Activated CD4-positive, alpha-beta memory T cell treated with anti-CD3 and anti-CD28 coated beads, Interleukin-2, amount 10 ng/mL, durations not matched to agents 7 days and 5 days (primary cell): ENCODE measurements at places on chromosomes 1 and 21. TPM values are rescaled to one million over a fixed set of nuclear protein-coding genes. Genes with fewer than 3 reads are reported as not detected.

The LRRC38 gene
- not detected for total RNA-seq

GRCh38 chr1:213728593-213729536, 258.9 kb upstream of the PROX1 start:
- DNase-seq, result no peak
- H3K4me3 ChIP-seq, result no peak overlapping the region
- no peak overlapping the region for H3K27ac ChIP-seq
- no peaks in the 10 kb centered on the region for H3K36me3 ChIP-seq
- H3K27me3 ChIP-seq, result no peaks in the 10 kb centered on the region

DNA sequence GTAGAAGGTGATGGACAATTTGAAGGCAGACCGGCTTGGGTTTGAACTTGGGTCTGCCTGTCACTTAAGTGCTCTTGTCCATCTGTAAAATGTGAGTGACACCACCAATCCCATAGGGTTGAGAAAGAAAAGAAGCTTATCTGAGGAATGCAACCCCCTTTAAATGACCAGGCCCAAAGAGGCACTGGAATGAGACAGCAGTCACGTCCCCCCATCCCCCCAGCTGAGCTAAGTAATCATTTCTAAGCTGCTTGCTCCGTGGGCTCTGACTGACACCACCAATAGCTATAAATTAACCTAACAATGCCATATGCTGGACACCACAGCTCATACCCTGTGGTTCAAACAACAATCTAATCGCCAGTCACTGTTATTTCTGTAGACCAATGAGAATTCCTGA, 15.1 kb downstream of the LCA5L start:
- H3K27me3 ChIP-seq, result peaks cover 13% of the 10 kb centered on the region
- no peak for DNase-seq
- no peak overlapping the region for H3K27ac ChIP-seq
- H3K4me1 ChIP-seq, result no peaks in the 10 kb centered on the region

- no peaks in the 10 kb centered on the region for H3K4me1 ChIP-seq
- no peak overlapping the region for H3K27ac ChIP-seq
- no peak overlapping the region for H3K4me3 ChIP-seq
- H3K36me3 ChIP-seq, result no peaks in the 10 kb centered on the region
- no peak for DNase-seq
These were observed 49.7 kb upstream of the IFI44L start for GRCh38 chr1:78570539-78570938.

GRCh38 chr1:94863919-94864318, 43.8 kb downstream of the SLC44A3 start:
- peaks cover 6% of the 10 kb centered on the region for H3K27me3 ChIP-seq
- H3K4me3 ChIP-seq, result no peak overlapping the region
- DNase-seq, result no peak
- no peak overlapping the region for H3K27ac ChIP-seq

DNA sequence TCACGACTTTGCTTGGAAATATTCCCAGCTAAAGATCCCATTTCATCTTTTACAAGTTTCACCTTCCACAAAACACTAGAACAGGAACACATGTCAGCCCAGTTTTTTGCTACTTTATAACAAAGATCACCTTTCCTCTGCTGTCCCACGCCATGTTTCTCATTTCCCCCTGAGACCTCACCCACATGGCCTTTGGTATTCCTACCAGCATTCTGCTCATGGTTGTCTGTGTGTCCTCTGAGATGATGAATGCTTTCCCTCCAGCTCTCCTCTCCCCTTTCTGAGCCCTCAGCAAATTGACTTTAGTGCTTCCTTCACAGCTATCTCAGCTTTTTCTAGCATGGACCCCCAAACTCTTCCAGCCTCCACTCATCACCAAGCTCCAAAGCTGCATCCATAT, 32.3 kb upstream of the ABCG1 start:
- H3K4me3 ChIP-seq, result no peak overlapping the region
- peak overlapping the region; percentile 95 for H3K27ac ChIP-seq
- H3K4me1 ChIP-seq, result peaks cover 56% of the 10 kb centered on the region

DNA sequence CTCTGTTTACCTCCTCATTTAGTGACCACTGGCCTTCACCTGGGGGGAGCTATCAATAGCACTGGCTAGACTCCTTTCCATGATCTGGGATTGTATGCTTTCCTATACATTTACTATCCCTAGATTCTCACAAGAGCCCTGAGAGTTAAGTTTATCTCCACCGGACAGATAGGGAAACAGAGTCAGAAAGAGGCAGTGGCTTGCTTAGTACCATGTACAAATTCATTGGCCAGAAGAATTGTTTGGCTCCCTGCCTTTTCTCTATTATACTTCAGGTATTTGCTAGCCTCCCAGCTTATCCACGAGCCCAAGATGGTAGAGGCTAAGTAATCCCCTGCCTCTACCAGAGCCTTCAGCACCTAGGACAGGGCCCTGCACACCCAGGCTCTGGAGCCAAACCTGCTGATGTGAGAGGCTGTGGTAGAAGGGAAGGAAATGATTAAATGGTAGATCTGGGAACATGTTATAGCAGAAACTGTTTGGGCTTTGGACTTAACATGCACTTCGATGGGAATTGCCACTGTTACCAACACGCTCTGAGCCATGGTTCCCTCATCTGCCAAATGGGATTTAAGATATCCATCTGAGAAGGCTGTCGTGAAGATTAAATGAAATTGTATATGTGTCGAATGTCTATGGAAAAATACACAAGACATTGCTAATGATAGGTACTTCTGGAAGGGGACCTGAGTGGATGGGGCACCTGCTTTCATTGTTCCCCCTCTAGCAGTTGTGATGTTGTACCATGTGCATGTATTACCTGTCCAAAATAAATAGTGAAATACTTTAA, 3.1 kb upstream of the BLACAT1 start:
- H3K4me3 ChIP-seq, result no peak overlapping the region
- H3K27ac ChIP-seq, result no peak overlapping the region
- H3K4me1 ChIP-seq, result peaks cover 11% of the 10 kb centered on the region
- DNase-seq, result peak; percentile 54
